Progenitor cell of endocrine pancreas (in vitro differentiated cells): ENCODE measurements at places on chromosomes 16 and 17.
A peak's percentile ranks its signal among the peaks of the same experiment; 100 is the strongest.

- DNase-seq, result no peak
Measured at GRCh38 chr16:31083981-31084380, 4.8 kb downstream of the PRSS53 start.

DNA sequence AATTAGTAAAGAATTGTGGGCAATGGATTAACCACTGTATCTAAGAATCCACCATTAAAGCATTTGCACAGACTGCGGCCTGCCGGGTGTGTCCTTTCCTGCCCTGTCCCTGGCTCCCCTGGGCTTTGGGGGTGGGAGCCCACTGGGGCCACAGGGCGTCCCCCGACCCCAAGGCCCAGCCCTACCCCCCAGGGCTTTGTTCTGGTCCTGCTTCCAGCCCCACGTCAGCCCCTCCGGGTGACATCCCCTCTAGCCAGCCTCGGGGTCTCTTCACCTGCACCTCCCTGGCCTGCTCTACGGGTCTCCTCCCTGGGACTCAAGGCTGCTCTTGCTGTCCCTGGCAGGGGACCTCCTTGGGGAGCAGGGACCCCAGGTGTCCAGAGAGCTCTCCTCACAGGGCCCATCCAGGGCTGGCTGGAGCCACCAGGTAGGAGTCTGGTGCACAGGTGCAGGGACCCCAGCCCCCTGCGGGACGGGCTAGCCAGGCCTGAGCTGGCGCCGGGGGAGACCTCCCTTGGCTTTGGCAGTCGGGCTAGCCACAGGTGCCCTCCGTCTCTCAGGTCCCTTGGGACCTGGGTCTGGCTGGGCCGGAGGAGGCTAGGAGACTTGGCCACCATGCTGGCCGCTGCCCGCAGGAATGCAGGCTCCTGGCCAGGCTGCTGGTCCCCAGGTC, 6.4 kb upstream of the BAIAP3 start:
- no peak for DNase-seq

DNA sequence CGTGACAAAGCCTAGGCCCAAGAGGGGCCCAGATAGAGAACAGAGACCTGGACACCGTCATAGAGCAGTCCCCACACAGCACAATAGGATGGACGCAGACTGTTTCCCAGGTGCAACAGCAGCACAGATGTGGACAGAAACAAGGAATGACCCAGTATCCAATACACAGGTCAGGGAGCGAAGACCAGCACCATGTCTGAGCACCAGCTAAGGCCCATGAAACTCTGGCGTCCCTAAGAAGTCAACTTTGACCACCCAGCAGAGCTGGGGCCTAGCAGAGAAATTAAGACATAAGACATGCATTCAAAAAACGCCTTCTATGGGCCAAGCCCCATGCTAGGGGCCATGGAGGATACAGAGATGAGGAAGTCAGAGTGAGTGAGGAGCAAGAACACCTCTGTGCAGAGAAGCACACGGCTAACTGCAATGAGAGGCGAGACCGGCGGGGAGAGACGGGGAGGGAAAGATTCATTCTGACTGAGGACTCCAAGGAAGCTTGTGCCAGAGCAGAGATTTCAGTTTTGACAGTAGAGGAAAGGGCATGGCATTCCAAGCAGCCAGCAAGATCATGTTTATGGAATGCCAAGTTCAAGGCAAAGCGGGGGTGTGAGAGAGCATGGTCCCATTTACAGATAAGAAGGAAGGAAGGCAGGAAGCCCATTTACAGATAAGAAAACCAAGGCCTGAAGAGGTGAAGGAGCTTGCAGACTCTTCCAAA, 50.8 kb downstream of the PITPNM3 start:
- DNase-seq, result no peak

- DNase-seq, result no peak
Measured at GRCh38 chr16:2686912-2687507, 4.7 kb downstream of the KCTD5 start.

GRCh38 chr17:45146890-45147580, 1.2 kb upstream of the HEXIM1 start:
- no peak for DNase-seq

DNA sequence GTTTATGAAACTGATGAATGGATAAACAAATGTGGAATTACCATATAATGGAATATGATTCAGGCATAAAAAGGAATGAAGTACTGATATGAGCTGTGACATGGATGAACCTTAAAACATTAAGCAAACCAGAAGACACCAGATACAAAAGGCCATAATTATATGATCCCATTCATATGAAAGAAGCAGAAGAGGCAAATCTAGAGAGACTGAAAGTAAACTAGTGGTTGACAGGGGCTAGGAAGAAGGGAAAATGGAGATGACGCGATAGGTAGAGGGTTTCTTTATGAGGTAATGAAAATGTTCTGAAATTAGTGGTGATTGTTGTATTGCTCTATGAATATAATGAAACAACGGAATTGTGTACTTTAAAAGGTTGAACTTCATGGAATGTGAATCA, 88.4 kb downstream of the HIC1 start:
- no peak for DNase-seq

DNA sequence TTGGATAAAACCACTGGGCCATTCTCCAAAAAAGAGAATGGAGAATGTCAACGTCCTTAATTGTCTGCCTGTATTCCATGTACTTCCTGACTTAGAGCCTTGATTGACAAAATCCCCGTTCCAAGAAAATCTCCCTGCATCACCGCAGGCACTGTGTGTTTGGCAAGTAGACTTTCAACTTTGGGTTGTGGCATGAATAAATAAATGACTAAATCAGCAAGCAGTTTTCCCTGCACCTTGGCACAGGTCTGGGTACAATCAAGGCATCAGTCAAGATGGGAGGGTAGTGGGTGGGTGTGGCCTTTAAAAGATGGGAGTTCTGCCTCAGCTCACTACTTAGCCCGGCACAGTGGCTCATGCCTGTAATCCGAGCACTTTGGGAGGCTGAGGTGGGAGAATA, 248.5 kb upstream of the RPL38 start:
- DNase-seq, result no peak

- DNase-seq, result no peak
Measured at GRCh38 chr16:86878236-86879080, 300.1 kb downstream of the FOXL1 start.

DNA sequence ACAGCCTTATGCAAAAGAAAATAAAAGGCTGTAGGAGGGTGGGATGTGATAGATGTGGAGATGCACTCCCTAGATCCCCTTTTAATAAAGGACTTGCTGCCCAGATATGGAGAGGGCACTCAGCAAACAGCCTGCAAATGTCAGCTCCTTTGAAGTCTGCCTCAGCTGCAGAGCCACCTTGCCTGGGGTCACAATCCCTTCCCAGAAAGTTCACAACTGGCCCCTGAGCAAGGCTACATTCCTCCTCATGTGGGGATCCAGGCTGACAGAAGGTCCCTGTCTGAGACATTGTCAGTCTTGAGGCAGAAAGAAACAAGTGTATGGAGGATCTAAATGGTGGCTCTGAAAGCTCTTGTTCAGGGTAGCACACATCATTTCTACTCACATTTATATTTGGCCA, 36.1 kb downstream of the SLFN11 start:
- DNase-seq, result no peak

DNA sequence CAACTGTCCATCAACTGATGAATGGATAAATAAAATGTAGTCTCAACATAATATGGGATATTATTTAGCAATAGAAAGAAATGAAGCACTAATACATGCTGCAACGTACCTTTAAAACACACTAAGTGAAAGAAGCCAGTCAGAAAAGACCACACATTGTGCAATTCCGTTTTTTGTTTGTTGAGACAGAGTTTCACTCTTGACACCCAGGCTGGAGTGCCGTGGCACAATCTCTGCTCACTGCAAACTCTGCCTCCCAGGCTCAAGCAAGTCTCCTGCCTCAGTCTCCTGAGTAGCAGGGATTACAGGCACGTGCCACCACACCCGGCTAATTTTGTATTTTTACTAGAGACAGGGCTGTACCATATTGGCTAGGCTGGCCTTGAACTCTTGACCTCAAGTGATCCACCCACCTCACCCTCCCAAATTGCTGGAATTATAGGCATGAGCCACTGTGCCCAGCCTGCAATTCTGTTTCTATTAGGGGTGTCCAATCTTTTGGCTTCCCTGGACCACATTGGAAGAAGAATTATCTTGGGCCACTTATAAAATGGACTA, 40.1 kb downstream of the SCNN1B start:
- DNase-seq, result no peak

- no peak for DNase-seq
Measured at GRCh38 chr17:35313875-35314409, 59.5 kb downstream of the SLFN11 start.

GRCh38 chr17:8426094-8426720, 9.5 kb upstream of the NDEL1 start:
- DNase-seq, result no peak

DNA sequence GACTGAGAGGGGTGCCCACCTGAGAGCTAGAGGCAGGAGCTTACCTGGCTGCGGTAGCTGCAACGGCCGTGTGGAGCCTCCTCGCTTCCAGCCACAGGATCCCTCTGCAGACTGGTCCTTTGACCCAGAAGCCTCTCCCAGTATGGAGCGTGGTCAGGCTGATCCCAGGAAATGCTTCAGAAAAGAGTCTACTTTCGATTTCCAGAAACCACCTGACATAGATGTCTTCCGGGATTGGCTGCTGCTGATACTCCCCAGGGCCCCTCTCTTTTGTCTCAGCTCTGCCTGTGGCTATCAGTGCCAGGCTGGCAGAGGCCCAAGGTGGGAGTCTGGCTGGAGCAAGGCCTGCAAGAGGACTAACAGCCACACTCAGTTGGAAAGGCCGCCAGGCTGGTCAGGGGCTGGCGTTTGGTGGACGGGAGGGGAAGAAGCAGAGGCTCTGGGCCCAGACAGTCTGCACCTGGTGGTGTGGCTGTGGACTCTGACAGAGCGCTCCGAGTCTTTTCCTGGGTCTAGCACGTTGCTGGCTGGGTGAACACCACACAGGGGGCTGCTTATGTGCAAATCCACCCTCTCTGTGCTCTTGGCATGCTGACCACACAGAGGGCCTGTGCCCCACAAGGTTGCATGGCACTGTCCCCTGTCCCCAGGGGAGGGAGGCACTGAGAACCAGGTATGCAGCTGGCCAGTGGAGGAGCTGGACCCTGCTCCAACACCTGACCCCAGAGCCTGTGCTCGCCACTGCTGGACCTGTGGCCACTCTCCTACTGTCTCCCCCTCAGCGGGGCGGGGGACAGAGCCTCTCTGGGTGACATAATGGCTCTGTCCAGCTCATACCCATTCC, at the start of gene LGALS3BP:
TSS of gene LGALS3BP (minus strand) at position 144 of the 844 bp plus-strand sequence. CDS start 2,732 bp downstream, outside the sequence.
- DNase-seq, result peak; percentile 19

DNA sequence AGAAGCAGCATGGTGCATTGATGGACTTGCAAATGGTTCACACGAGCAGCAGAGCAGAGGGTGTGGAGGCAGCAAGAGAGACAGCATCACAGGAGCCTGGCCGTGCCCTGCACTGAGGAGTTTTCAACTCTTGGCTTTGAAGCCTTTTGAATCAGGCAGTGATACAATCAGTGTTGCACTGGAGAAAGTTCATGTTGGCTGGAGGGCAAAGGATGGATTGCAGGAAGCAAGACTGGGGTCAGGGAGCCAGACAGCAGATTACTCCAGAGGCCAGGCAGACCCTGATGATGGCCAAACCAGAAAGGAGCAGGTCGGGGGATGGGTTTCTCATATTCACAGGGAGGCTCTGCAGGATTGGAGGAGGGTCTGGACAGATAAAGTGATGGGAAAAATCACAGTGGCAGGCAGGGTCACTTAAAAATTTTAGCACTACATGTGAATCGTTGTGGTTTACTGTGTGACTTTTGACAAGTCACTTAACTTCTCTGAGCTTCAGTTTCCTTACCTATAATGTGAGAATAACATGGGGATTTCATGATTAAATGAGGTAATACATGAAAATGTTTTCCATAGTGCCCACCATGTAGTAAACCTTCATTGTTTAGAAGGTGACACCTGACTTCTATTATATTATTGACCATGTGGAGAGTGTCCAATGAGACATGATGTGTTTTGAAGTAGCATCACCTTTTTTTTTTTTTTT, 125.3 kb downstream of the SALL1 start:
- DNase-seq, result no peak

GRCh38 chr17:77372444-77373298, 231.9 kb downstream of the SEC14L1 start:
- DNase-seq, result peak; percentile 81

DNA sequence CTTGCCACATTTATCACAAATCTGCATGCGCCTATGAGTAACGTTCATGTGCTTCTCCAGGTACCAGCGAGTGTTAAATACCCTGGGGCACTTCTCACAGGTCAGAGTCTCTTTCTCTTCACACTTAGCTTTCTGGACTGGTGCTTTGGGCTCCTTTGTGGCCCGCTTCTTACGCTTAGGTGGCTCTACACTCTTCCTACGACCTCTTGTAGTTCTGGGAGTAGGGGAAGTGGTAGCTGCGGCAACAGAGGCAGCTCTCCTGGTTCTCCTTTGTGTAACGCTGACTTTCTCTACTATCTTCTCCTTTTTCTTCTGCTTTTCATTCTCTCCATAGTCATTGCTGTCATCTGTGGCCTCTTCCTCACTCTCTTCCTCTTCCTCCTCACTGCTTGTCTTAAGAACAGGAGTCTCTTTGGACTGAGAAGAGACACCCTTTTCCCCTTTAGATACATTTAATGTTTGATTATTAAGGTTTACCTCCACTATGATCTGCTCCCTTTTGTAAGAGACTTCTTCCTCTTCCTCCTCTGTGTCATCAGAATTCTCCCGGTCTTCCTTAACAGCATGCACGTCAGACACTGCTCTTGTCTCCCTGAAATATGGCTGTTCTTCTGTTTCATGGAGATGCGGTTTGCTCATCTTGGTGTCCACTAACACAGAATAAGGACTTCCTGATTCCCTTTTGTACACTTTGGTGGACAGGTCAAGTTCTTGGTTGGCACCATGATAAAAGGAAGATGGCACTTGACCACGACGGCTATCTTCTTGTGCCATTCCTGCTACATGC, 45.0 kb downstream of the ZNF652 start:
- DNase-seq, result no peak

DNA sequence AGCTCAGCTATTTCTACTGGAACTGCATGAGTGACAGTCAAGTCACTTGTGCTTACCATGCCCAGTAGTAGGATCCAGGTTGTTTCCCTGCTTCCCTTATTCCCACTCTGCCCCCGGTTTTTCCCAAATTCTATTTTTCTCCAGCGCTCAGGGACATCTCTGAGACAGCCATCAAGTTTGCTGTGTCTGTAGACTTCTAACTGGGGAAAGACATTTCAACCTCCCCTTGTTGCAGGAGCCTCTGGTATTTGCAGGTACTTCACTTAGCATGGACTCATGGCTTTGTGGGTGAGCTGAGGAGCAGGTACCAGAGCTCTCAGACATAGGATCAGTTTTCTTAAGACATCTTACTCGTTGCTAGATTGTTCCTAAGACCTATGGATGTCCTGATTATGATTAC, 801.6 kb upstream of the RBFOX1 start:
- DNase-seq, result no peak

- no peak for DNase-seq
Measured at GRCh38 chr17:67390646-67391361, 13.7 kb downstream of the PITPNC1 start.
